CD4-positive, alpha-beta T cell treated with Interleukin-21 for 1 hour (primary cell): ENCODE measurements at places on chromosomes 6 and 20.
A peak's percentile ranks its signal among the peaks of the same experiment; 100 is the strongest.

DNA sequence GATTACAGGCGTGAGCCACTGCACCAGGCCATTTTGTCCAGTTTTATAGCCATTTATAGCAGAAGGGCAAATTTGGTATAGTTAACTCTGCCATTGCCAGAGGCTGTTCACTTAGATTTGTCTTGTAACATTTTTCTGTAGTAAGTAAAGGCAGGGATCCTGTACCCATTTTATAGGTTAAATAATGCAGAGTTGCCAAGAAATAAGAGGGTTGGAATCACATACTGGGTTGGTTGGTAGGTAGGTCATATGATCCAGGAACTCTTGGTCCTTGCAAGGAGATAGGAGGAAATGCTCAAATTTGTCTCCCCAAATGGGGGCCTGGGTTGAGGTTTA lies 68.1 kb downstream of the SHLD1 start:
- no peak for DNase-seq

DNA sequence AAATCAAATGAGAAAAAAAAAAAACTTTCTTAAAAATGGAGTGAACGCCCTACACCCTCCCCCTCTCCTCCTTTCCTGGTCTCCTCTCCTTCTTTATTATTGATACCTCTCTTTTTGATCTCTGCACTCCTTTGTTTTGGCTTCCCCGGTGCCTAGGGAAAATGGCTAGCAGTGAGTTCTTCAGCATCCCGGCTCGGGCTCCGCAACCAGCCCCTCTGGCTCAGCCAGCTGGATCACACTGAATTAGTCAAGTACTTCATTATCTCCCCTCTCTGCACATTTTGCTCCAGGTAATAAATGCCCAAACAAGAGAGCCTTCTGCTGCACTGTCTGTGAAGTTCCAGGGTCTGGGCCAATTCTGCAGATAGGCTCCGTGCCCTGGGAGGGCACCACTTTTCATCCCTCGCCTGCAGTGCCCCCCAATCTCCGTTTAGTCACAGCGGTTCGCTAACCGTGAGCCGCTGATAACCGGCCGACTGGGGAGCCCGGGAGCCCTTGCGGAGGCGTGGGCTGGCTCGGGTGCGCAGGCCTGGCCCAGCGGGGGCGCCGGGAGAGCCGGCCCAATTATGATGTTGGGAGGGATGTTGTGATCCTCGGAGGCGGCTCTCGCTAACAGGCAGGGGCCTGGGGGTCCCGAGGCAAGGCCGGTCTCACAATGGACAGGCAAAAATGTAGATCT lies 301.9 kb downstream of the TFAP2A start:
- DNase-seq: no peak

DNA sequence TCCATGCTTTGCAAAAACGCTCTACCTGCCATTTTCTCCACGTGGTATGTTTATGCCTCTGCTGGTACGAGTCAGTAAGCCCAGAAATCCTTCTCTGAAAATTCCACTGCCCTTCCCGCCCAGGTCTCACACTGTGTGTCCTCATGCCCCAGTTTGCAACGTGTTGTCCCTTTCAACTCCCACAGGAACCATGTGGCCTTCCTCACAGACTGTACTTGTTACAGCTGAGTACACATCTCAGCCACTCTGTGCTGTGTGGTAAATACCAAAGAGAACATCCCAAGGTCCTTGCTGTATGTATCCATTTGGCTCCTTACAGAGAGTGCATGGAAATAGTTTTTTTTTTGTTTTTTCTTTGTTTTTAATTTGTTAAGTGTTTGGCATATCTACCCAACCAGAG lies 56.9 kb downstream of the RTN4IP1 start:
- no peak for DNase-seq

GRCh38 chr6:161496941-161497340 lies 223.1 kb upstream of the AGPAT4 start:
- DNase-seq: no peak

- no peak for DNase-seq
These were observed 133.9 kb downstream of the AGPAT4 start for GRCh38 chr6:161139766-161140553.

DNA sequence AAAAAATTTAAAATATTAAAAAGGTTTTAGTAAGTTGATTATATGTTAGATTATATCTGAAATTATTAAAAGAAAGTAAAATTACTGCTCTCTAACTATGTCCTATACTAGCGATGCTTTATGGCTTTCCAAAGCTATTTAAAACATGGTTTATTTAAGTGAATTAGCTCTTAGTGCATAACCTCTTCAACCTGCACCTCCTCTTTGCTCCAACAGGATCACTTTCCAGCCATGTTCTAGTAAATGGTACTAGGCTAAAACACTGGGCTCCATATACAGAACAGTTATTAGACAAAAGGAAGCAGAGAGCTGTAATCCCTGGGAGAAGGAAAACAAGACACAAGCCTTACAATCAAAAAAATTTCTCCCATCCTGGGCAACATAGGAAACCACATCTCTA lies 314.9 kb upstream of the ECI2 start:
- DNase-seq: no peak

- DNase-seq: no peak
These were observed 169.1 kb upstream of the AKAP12 start for GRCh38 chr6:151070631-151071051.

DNA sequence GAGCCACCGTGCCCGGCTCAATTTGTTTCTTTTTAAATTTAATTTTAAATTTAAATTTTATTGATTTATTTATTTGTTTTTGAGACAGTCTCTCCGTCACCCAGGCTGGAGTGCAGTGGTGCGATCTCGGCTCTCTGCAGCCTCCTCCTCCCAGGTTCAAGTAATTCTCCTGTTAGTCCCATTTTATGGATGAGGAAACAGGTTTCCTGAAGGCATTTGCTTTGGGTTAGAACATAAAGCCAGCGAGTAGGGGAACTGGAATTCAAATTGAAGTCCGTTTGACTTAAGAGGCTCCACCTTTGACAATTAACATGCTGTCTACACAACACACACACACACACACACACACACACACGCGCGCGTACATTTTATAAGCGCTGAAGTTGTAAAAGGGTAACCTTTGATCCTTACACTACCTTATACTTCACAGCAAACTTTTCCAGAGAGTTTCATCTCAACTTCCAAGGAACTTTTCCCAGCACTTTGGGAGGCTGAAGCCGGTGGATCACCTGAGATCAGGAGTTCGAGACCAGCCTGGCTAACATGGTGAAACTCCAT lies 232.0 kb downstream of the BCAS1 start:
- DNase-seq: no peak

DNA sequence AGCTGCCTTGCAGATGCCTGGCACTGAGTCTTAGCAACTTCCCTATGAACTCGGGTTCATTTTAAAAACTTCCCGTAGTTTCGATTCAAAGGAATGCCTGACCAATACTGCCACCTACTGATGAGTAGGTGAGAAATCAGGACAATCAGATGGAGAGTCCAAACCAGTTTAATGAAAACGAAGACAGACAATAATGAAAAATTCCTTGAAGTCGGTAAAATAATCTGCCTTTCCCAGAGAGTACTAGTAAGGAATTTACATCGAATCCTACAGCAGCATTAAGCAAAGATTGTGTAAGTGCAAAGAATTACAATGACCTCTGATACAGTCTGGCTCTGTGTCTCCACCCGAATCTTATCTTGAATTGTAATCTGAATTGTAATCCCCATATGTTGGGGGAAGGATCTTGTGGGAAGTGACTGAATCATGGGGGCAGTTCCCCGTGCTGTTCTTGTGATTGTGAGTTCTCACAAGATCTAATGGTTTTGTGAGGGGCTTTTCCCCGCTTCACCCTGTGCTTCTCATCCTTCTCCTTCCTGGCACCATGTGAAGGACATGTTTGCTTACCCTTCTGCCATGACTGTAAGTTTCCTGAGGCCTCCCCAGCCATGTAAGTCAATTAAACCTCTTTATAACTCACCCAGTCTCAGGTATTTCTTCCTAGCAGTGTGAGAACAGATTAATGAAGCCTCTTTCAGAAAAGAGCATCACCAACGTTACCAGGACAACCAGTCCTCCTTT lies 134.4 kb downstream of the ARHGAP18 start:
- peak; percentile 48 for DNase-seq

DNA sequence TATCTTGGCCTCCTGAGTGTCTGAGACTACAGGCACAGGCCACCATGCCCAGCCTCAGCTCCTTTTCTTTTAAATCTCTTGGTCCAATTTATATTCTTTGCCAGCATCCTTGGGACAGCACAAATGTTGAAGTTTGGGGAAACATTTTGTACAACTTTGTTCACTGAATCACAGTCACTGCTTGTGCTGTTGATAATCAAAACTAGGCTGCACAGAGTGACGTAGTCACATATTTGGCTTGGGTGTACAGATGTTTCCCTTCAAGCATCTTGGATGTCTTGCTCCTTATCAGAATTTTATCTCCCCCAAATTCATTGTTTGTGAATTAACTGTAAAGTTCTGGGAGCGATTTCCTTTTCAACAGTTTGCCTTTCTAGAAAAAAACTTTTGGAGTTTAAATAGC lies 17.9 kb downstream of the CARMIL1 start:
- DNase-seq: no peak

DNA sequence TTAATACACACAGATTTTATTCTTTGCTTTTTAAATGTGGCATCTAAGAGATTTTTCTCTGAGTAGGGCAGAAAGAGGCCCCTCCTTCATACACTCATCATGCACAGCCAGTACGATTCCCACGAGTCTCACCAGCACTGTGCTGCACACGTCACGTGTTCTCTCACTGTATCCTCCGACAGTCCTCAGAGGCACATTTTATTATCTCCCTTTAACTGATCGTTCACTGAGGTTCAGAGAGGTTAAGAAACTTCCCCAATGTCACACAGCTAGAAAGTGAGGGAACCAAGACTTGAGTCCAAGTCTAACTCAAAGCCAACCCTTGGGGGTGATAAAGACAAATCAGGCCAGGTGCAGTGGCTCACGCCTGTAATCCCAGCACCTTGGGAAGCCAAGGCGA lies 142.5 kb downstream of the PREX1 start:
- no peak for DNase-seq

DNA sequence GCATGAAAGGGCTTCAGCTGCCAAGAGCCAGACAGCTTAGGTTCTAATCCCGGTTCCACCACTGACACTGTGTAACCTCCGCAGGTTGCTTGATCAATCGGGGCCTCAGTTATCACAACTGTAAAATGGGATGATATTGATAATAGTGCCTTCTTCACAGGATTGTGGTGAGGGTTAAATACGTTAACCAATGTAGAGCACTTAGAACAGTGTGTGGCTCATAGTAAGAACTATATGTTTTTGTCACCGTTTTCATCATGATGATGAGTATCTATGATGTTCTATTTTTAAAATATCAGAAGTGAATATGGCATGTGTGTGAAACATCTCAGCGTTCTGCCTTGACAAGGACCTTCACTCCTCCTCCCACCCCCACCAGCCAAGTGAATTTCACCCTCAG lies 10.3 kb upstream of the MAPK13 start:
- no peak for DNase-seq

- no peak for DNase-seq
These were observed 61.6 kb upstream of the ADGRG6 start for GRCh38 chr6:142240179-142240578.

GRCh38 chr6:134324766-134325165 lies 6.9 kb upstream of the SGK1 start:
- DNase-seq: no peak

DNA sequence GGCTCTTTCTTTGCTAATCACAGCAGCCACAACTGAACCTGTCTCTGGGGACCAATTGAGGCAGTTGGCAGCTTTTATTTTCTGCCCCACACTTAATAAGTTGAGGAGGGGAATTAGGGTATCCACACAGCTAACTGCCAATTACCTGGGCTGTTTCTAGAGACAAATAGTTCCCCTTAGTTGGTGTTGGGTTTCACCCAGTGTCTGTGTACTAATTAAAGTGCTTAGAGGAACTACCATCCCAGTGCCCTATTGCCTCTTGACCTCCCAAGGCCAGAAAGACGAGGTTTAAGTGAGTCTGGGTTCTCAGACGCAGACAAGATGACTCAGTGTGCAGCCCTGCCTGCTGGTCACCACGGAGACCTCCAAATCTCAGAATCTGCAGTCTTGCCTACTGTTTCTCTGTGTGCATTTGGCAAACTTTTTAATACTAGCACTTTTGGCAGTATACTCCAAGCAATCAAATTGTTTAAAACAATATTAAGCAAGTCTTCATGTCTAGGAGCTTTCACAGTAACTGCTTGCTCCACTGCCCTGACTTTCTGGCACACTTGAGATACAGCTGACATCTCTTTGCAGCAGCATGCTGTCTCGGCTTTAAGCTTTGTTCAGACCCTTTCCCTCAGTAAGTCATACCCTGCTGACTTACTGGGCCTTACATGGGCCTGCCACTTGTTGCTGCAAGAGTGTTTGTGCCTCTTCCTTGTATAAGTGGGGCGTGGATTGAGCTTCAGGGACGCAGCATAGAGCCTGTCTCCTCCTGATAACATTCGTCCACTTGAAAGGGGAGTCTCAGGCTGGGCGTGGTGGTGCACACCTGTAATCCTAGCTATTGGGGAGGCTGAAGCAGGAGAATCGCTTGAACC lies 31.9 kb downstream of the STK35 start:
- no peak for DNase-seq

- DNase-seq: no peak
These were observed 262.4 kb downstream of the PHF3 start for GRCh38 chr6:63897952-63898351.

DNA sequence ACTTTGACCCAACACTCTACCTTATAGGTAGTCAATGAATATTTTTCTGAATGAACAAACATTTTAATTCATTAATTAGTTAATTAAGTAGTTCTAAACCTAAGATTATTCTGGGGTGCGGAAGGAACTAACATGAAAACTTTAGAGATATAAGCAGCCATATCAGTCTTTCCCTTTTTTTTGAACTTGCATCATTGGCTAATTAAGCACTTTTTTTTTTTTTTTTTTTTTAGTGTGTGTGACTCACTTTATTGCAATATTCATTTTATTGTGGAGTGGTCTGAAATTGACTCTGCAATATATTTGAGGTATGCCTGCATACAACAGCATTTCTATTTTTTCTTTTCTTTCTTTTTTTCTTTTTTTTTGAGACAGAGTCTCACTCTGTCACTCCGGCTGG lies 21.8 kb upstream of the AMD1 start:
- DNase-seq: no peak

DNA sequence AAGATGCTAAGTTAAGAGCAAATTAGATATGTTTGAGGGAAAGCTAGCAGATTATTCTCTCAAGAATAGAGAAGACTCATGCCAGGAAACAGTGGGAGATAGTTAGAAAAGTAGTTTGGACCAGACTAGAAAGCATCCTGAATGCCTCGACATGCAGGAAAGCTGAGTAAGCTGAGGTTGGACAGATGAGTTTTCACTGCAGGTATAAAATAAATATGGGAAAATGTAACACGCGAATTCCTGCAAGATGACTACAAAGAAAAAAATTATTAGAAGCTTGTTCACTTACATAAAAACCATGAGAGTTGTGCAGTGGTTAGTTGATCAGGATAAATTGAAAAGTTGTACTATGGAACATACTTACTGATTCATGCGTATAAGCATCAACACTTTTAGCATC lies 484.2 kb upstream of the MANEA start:
- no peak for DNase-seq

- DNase-seq: no peak
These were observed 139.2 kb downstream of the SOX4 start for GRCh38 chr6:21732731-21733130.

- DNase-seq: no peak
These were observed 601.2 kb downstream of the DHX35 start for GRCh38 chr20:39563349-39563748.
